ENCODE measurements at places on chromosomes 11 and 22.

- DNase-seq: no peak
Measured at GRCh38 chr11:66869567-66869870, 12.7 kb downstream of the LRFN4 start.

- DNase-seq: no peak
Measured at GRCh38 chr11:1733009-1733715, 17.2 kb downstream of the IFITM10 start.

DNA sequence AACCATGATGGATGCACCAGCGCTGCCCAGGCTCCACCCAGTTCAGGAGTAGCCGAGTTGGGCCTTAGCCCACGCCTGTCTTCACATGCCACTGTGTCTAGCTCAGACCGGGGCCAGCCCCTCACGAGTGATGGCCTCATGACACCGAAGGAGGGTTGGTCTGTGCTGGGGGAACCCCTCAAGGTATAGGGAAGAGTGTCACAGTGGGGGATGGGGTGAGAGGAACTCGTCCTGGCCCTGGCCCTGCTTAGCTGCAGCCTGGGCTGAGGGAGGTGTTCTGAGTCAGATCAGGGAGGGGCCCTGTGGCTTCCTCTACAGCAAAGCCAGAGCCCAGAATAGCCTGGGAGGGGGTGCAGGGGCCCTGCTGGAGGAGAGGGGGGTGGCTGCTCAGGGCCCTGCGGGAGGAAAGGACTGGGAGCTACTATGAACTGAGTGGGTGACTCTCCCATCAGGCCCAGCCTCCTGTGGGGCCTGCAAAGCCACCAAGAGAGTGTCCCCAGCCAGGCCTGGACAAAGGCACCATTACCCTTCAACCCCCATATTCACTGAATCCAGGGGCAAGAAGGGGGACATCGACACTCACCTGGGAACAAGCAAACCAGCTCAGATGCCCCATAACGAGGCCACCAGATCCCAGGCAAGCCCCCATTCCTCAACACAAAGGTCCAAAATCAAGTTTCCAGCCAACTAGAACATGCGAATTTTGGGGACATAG is 41.2 kb downstream of the IGLL5 start:
- DNase-seq: peak; percentile 21

- no peak for DNase-seq
Measured at GRCh38 chr22:39244496-39245129, at the start of gene PDGFB. Gene PDGFB (minus strand): TSS chr22:39244982. CDS start chr22:39243963, 1,019 bp downstream.

- no peak for DNase-seq
Measured at GRCh38 chr11:69250186-69251056, 43.5 kb upstream of the MYEOV start.

- no peak for DNase-seq
Measured at GRCh38 chr11:29009426-29009825, 901.2 kb downstream of the METTL15 start.

DNA sequence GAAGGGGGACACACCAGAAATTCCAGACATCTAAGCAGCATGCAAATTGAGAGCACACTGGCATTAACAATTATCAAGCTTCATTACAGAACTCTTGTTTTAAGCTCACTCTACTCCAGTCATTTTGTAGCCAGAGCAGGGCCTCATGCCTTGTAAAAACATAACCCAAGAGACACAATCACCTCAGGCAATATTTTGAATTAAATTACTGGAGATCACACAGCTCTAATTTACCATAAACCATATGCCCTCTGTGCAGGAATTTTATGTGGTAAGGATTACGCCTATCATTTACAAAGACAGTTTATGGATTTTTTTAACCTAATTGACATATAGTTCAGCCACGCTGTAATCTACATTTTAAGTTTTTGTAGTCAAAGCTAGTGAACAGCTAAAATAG is 414.1 kb upstream of the DDI1 start:
- DNase-seq: no peak

DNA sequence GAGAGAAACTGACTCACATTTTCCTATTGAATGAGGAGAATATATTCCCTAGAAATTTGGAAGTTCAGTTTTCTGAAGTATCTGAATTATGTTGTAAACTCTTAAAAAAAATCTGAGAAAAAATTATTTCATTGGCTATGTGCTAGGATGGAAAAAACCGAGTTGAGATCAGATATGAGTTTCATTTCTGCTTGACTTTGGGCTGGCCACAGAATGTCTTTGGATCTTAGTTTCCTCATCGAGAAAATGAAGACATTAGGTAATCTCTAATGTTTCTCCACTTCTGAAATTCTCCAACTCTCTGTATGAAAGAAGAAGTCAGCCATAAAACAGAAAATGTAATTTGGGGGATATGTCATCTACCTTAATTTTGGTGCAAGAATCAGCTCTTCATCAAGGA is 28.8 kb downstream of the SLN start:
- DNase-seq: no peak

DNA sequence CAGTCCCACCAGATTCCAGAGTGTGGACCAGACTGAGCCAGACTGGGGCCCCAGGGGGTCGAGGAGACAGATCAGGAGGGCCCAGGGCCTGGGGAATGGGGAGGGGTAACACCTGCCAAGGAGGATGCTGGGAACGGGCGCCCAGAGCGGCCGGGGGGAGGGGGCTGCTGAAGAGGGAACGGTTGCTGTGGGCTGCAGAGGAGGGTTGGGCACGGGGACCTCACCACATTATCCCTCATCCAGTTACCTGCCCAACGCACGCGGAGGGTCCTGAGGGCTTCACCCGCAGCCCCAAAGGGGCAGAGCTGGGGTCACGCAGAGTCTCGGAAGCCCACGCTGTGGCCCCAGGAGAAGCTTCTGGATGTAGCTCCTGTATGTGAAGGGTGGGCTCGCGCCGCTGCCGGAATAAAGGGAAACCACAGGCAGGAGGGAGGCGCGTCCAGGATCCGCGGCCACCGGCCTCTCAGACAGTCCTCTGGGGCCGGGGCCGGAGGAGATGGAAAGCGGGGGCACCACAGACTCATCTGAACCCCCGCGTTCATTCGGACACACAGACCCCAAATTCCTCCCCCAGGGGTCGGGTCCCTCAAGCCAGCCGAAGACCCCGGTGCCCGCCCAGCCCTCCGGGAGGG is 866 bp upstream of the SELENOO start:
- DNase-seq: no peak

DNA sequence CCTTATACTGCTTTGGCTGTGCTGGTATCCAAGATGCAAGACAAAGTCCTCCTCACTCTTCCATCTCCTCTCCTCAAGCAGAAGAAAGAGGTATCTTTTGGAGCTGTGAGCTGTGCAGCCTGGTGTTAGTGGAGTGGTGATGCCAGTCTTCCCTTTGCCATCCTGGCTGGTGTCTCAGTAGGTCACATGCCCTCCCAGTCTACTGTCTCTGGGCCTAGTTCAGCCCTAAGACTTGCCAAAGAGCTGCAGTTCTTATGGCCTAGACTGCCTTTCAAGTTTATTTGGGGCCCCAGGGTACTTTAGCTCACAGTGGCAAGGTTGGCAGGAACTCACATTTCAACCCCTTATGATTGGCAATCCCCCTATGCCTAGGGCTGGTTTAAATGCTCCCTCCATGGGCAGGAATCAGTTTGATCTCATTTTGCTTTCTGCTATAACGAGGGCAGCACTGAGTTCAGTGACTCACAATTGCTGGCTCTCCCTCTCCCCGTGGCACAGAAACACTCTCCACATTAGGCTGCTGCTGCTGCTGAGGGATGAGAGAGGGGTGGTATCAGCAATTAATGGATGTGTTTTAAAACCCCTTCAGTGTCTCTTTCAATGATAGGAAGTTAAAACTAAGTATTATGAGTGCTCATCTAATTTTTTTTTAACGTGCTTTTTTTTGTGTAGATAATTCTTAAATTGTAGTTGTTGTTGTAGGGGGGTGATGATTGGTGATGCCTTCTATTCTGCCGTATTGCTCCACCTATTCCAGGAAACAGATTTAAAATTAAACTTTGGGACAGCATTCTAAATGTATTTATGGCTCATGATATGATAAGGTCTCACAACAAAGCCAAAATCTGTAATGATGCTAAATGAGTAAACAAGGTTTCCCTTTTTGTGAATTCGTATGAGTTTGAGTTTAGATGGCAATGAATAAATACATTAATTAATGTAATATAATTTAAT is 1295.0 kb downstream of the JRKL start:
- no peak for DNase-seq

Data from activated naive CD4-positive, alpha-beta T cell treated with Interleukin-2 at 50 U/mL for 16 hours (primary cell).